ENCODE measurements at places on chromosomes 7 and 10.

GRCh38 chr10:92916433-92916832, 68.1 kb downstream of the EXOC6 start:
- DNase-seq = no peak

DNA sequence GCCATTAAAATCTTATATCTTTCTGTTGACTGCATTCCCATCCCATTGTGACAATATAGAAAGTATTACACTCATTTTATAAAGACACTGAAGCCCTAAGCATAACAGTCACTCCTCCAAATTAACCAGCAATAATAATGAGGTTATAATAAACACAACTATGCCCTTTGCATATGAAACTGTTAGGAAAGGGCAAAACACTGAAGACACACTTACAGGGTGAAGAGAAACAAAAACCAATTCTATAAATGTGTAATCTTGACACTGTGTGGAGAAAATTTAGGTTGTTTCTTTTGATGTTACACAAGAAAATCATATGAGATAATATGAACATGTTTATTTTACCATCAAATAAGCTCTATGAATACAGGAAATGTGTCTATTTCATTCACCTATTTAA, 14.0 kb upstream of the GPR37 start:
- no peak for DNase-seq

DNA sequence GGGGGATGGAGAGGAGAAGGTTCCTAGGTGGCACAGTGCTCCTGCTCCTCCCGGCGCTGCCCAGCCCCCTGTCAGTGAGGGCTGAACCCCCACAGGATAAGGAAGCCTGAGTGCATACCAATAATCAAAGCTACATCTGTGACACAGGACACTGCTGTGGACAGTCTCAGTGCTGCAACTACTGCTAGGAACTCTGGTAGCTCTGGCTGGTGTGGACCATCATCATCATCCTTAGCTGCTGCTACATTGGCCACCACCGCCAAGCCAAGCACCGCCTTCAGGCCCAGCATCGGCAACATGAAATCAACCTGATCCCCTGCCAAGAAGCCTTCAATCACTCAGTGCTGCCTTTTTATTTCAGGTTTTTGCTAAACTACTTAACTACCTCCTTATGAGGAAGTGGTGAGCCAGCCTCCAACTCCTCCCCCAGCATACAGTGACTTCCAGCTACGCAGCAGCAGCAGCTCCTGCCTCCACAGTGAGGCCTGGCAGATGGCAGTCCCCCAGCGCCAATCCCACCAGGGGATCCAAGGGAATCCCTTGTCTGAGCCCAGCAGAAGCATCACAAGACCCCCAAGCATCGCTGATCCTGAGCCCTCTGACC, 32.1 kb upstream of the SLC26A4 start:
- no peak for DNase-seq

GRCh38 chr7:152870106-152870693, 110.6 kb downstream of the ACTR3B start:
- DNase-seq = no peak

GRCh38 chr7:108839076-108839475, 269.4 kb downstream of the DNAJB9 start:
- DNase-seq = no peak

GRCh38 chr7:2759736-2760097, 71.7 kb downstream of the AMZ1 start:
- DNase-seq = no peak

All from stimulated activated CD8-positive, alpha-beta memory T cell treated with anti-CD3 and anti-CD28 coated beads, Interleukin-15, amount 100 ng/mL, for 1 hour (primary cell).